ENCODE measurements at places on chromosomes 13 and 19.

DNA sequence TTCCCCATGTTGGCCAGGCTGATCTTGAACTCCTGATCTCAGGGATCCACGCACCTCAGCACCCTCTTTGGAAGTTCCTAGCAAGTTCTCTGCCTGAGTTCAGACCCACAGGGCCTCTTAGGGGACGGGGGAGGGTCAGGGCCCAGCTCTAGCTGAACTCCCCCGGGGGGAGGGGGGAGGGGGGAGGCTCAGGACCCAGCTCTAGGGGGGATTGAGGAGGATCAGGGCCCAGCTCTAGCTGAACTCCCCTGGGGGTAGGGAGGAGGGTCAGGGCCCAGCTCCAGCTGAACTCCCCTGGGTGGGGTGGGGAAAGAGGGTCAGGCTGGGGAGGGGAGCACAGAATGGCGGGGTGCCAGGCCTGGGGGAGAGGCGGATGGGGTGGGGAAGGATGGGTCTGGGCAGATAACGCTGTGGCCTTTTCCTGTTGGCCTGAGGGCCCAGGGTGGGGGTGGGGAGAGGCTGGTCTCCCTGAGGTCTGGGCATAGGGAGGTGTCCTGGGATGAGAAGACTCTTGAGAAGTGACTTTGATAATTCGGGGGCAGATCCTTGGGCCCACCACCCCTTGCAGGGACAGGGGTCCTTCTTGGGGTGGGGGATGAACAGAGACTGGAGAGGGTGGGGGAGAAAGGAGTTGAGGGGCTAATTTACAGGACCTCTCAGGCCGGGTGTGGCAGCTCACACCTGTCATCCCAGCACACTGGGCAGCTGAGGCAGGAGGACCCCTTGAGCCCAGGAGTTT lies 5.5 kb upstream of the PTBP1 start:
- no peak for DNase-seq

GRCh38 chr19:29812881-29813275 lies 1.1 kb downstream of the CCNE1 start:
- no peak for DNase-seq

- peak; percentile 60 for DNase-seq
Measured at GRCh38 chr13:28058866-28059613, 41.3 kb downstream of the FLT3 start.

DNA sequence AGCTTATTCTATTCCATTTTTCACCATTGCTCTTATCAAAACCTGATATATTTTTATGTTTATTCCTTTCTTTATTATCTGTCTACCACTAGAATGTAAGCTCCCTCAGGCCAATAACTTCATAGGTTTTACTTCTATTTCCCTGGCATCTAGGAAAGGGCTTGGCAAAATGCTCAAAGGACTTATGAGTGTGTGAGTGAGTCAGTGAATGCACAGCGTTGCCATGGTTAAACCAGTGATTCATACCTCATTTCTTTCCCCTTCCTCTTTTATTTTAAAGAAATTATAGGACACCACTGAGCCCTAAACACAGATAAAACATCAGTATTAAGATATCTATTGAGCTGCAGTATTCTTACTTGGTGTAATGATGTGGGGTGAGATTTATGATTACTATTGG lies 162.1 kb downstream of the GPC6 start:
- DNase-seq = no peak

GRCh38 chr13:25110956-25111584 lies 15.1 kb downstream of the PABPC3 start:
- DNase-seq = no peak

Measured in SJCRH30 (cell line).